HS-27A (cell line): ENCODE measurements at places on chromosomes 13 and 19.

- DNase-seq: no peak
Measured at GRCh38 chr13:90015565-90016507, 1331.7 kb upstream of the MIR17HG start.

- DNase-seq: no peak
Measured at GRCh38 chr13:105412171-105412570, 1123.3 kb downstream of the EFNB2 start.

- DNase-seq: no peak
Measured at GRCh38 chr13:23980160-23980551, 82.9 kb upstream of the C1QTNF9B start.

DNA sequence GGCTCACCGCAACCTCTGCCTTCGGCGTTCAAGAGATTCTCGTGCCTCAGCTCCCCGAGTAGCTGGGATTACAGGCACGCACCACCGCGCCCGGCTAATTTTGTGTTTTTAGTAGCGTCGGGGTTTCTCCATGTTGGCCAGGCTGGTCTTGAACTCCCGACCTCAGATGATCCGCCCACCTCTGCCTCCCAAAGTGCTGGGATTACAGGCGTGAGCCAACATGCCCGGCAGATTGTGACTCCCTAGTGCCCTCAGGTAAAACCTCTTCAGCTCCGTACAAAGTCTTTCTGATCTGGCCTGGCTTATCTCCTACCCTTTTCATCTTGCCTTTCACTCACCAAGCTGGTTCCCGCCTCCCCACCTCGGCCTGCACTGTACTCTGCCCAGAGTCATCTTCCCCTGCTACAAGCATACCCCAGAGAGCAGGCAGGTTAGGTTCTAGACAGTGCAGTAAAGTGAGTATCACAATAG is 15.0 kb downstream of the BICRA start:
- DNase-seq: no peak

DNA sequence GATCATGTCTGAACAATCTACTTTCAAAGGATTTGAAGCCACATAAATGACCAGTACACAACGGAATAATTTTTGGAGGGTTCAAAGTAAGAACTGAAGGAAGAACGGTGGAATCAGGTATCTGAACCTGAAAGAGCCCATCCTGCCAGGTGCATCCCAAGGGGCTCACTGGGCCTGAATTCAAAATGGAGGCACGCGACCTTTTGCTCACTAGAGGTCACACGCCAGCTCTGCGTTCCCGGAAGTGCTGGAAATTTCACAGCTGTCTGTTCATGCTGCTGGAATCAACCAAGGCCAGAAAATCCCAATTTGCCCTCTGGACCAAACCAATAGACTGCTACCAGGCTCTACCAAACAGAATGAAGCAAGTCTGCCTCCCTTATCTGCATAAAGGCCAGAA is 4.2 kb upstream of the RASA3 start:
- DNase-seq: no peak

DNA sequence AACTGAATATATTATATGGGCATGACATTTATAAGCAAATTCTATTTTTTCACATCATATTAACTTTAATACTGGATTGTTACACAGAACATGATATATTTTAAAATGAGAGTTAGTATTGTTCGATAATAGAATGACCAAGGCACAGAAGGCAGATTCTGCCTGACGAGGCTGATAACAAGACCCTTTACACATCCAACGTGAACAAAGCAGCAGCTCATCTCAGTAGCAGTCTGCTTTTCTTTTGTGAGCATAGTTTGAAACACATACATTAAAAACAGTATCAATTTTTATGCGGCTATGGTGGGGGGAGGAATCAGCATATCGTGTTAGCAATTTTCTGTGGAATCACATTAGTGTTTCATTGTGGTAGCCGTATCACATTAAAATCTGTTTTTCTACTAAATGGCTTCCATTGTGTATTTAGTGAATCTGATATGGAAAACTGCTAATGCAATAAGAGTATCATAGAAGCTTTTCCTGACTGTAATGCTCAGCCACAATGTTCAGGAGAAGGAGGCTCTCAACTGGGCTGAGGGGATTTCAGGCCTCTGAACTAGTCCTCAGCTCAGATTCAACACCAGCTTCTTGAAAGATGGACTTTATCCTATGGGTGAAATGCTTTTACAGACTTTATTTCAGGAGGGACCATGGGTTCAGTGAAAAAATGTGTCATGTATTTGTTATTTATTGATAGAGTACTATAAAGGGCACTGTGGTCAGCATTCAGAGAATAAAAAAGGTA is 4.0 kb downstream of the SMAD9 start:
- DNase-seq: no peak

GRCh38 chr13:20126541-20127261 is 34.2 kb downstream of the GJA3 start:
- DNase-seq: no peak

DNA sequence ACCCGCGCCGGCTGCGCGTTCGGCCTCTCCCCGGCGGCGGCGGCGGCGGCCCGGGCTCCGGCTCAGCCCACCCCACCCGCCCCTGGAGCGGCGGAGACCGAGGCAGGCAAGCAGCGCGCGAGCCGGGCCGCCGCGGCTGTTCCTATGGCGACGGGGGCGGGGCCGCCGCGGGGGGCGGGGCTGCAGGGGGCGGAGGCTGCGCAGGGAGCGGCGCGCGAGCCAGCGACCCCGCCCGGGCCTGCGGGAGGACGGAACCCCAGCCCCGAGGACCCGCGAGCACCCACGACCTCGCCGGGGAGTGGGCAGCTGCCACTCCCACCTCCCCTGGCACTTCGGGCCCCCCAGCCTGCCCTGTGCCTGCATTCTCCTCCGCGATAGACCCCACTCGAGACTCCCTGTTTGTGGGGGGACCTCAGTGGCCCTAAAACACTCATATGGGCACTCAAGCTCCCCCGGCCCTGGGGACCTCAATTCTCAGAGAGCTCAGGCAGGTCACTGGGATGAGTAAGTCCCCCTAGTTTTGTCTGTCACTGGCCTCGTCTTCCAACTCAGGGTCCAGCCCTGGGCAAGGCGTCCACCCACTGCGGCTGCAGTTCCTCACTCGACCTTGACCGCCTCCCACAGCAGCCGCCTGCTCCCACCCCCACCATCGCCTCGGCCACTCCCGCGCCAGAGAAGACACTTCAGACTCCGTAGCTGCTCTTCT is at the start of gene CTXN1:
Gene CTXN1, minus strand, starts transcription at position 115 of the 706 bp plus-strand sequence. CDS start 597 bp downstream, outside the sequence.
- DNase-seq: no peak

DNA sequence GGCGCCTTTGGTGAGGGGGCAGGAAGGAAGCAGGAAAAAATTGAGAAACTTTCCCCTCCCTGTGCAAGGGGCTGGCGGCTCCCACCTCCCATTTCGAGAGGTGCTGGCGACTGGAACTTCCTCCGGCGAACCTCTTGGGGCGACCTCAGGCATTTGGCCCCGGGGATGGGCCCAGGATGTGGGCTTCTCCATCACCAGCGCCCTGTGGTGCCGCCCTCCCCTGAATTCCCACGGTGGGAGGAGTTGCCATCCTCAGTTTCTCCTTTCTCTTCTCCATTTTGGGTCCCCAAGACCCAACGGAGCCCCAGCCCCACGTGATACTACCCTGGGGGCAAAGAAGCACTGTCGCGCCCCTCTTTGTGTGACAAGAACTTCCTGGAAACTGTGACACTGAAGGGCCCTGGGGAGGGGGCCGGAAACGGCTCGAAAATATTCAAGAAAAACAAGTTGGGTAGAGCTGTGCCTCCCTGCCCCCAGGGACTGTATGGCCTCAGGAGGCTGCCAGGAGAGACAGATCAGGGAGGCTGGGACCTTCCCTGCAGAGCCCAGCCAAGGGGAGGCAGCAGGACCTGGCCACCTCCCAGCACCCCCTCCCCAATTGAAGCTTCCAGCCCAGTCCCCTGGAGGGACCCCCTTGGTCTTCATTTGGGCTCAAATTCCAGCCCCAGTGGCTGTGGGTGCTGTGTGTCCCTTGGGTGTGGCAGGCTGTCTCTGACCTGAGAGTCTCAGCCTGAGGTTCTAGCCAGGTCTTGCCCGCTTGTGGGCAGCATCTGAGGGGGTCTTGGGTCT is 16.2 kb upstream of the AP1M2 start:
- DNase-seq: no peak

GRCh38 chr19:57068921-57069697 is 50.7 kb upstream of the USP29 start:
- DNase-seq: no peak

DNA sequence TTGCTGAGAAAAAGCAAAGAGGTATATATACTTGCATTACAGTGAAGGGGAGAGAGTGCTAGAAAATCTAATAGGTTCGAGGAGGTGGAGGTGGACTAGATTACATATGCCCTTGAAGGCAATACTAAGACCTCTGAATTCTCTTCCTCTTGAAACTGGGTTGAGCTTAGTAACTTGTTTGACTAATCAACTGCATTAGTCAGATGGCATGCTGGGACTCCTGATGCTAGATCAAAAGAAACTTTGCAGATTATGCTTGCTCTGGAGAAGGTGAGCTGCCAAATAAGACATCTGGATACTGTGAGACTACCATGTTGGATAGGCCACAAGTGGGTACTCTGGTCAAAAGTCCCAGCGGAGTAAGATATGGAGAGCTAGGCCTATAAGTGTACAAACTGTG is 331.3 kb downstream of the KLF5 start:
- no peak for DNase-seq

DNA sequence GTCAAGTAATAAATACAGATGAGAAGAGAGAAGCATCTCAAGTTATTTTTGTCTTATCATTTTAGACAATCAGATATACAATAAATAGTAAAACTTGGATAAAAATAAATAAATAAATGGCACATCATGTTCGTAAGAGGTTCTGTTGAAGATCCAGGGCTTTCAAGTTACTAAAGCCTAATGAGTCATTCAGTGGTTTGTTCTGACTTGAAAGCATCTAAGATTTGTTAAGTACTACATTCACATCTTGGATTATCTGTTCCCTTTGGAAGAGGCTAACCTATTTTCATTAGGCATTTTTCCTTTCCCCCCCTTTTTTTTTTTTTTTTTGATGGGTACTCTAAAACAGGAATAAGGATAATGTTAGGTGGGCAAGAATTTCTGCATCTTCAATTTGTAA is 429.3 kb downstream of the PCDH20 start:
- no peak for DNase-seq

DNA sequence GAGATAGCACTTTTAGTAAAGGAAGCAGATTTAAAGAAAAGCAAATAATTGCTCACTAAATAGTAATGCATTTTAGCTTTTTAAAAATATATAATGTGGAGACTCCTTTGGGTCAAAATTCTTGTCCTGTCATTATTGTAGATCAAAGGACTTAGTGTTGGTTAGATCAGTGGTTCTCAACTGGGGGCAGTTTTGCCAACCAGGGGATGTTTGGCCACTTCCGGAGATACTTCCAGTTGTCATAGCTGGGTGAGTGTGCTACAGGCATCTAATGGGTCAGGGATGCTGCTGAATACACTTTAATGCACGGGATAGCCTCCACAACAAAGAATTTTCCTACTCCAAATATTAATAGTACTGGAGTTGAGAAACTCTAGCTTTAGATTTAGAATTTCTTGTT is 126.8 kb downstream of the LMO7 start:
- DNase-seq: no peak

DNA sequence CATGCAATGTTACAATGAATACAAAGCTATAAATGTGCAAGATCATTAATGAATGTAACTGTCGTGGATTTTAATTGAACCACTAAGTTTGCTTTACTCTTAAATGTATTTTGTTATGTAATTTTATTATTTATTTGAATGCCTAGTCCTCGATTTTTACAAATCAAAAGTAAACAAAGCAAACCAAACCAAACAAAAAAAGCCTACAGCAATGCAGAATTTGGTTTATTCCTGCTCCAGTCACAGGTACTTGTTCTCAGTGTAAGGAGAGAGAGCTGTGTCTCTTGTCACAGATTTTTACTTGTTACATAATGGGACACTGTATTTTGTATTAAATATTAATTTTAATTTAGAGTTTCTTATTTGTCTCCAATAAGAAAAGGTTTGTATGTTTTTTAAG is 584.3 kb upstream of the SLITRK6 start:
- DNase-seq: no peak

GRCh38 chr13:96621634-96622183 is 372.6 kb downstream of the OXGR1 start:
- no peak for DNase-seq
